ENCODE measurements at places on chromosomes 2 and 18. TPM values are rescaled to one million over a fixed set of nuclear protein-coding genes. Genes with fewer than 3 reads are reported as not detected.

- H3K4me1 ChIP-seq, result no peaks in the 10 kb centered on the region
Measured at GRCh38 chr18:6004119-6004518, 108.8 kb upstream of the TMEM200C start.

- no peak for DNase-seq
- H3K4me1 ChIP-seq, result no peaks in the 10 kb centered on the region
- H3K27me3 ChIP-seq, result no peaks in the 10 kb centered on the region
- no peaks in the 10 kb centered on the region for H3K36me3 ChIP-seq
- no peak overlapping the region for H3K27ac ChIP-seq
Measured at GRCh38 chr2:121617042-121617599, 32.1 kb downstream of the CLASP1 start.

DNA sequence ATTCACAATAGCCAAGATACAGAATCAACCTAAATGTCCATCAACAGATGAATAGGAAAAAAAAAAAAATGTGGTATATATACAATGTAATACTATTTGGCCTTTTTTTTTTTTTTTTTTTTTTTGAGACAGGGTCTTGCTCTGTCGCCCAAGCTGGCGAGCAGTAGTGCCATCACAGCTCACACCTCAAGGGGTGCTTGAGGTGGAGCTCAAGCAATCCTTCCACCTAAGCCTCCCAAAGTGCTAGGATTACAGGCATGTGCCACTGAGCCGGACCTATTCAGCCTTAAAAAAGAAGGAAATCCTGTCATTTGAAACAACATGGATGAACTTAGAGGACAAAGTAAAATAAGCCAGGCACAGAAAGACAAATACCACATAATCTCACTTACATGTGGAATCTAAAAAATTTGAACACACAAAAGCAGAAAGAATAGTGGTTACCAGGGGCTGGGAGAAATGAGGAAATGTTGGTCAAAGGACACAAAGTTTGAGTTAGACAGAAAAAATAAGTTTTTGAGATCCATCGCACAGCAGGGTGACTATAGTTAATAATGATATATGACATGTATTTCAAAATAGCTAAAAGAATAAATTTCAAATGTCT is 26.0 kb downstream of the TLK1 start:
- DNase-seq, result no peak
- no peak overlapping the region for H3K4me3 ChIP-seq
- no peaks in the 10 kb centered on the region for H3K36me3 ChIP-seq
- no peak overlapping the region for H3K27ac ChIP-seq

- H3K36me3 ChIP-seq, result no peaks in the 10 kb centered on the region
- no peak overlapping the region for H3K27ac ChIP-seq
- no peaks in the 10 kb centered on the region for H3K27me3 ChIP-seq
- H3K4me3 ChIP-seq, result no peak overlapping the region
Measured at GRCh38 chr18:36043153-36043552, 24.2 kb downstream of the RPRD1A start.

FBXO36 gene
- total RNA-seq, result 8.4 TPM

GRB14 gene
- total RNA-seq, result 29.9 TPM

DNA sequence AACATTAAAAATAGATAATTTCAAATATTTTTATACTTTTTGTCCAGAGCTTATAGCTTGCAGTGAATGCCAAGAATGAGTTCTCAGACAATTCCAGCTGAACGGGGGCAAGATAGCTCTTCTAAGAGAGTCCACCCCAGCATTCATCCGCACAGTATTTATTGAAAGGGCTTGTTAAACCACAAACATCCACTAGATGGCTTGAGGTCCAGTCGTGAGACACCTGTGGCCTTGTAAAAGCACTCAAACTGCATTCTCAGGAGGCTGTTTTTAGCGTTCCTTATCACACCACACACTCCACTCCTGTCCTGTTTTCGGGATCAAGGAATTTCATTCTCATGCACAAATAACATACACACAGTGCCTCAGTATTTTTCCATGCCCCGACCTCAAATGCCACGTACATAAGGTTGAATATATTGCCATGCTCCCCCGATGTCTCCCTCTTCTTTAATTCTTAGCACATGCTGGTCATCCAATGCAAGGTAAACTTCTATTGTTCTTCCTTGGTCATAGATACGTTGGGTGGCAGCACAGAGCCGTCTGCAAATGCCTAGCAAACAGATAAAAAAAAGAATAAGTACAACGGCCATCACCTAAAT is 47.4 kb downstream of the DNAJC10 start:
- DNase-seq, result peak; percentile 20
- H3K4me3 ChIP-seq, result no peak overlapping the region
- no peaks in the 10 kb centered on the region for H3K4me1 ChIP-seq

- DNase-seq, result no peak
- no peak overlapping the region for H3K4me3 ChIP-seq
- no peaks in the 10 kb centered on the region for H3K36me3 ChIP-seq
- no peak overlapping the region for H3K27ac ChIP-seq
- no peaks in the 10 kb centered on the region for H3K27me3 ChIP-seq
Measured at GRCh38 chr2:88696611-88697010, 5.1 kb downstream of the RPIA start.

ESPNL gene
- total RNA-seq, result 0.68 TPM

- H3K36me3 ChIP-seq, result no peaks in the 10 kb centered on the region
- no peak for DNase-seq
- no peak overlapping the region for H3K27ac ChIP-seq
- H3K4me1 ChIP-seq, result no peaks in the 10 kb centered on the region
- H3K27me3 ChIP-seq, result no peaks in the 10 kb centered on the region
Measured at GRCh38 chr18:8073167-8073566, 506.1 kb downstream of the PTPRM start.

DNA sequence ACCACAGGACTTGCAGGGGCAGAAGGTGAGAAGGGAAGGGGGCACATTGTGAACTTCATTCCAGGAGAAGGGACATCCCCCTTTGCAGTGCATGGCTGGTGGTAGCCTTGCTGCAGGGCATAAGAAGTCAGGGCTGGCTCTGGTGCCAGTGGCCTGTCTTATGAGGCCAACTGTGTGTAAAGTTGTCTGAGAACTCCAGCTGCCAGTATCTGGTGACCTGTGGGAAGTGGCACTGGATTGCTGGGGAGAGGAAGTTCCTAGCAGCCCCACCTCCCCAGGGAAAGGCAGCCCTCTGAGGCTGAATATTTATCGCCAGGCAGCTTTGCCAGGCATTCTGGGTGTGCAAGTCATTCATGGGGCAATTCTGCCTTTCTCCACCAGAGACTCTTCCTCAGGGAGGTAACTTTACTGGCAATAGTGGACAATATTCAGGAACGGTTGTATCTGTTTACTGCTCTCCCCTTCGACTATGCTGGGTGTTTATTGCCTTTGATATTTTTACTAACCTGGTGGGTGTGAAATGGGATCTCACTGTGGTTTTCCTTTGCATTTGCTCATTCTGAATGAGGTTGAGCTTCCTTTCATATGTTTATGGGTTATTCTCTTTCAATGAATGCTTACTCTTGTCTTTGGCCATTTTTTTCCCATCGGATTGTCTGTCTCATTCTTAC is 12.3 kb downstream of the TRPM8 start:
- H3K4me3 ChIP-seq, result no peak overlapping the region
- H3K36me3 ChIP-seq, result no peaks in the 10 kb centered on the region
- no peaks in the 10 kb centered on the region for H3K27me3 ChIP-seq
- H3K4me1 ChIP-seq, result peaks cover 8% of the 10 kb centered on the region

Measured in prostate gland (tissue), 2 donors.